ENCODE measurements at places on chromosomes 3 and 15.

DNA sequence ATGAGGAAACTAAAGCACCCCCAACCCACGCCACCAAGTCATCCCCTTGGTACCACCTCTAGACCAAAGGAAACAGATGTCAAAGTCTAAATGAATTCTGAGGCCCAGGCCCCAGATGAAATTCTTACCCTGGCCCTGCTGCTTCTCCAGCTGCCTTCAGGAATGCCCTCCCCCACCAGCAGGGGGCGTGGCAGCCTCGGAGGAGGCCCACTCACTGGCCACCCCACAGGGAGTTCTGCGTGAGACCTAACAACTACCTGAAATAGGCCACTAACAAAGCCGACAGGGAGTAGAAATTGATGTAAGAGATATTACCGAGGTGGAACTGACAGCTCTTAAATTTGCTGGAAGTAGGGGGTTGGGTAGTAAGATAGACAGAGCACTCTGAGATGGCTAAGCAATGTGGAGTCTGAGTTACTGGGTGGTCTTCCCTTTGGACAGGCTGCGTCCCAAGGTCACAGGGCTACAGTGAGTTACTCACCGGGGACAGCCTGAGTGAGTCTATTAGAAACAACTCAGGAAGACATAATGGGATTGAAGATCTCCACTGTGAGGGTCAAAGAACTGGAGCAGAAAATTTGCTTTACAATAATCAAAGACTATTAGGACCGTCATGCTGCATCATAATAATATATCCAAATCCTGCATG, 240.7 kb downstream of the SHOX2 start:
- no peak for DNase-seq

DNA sequence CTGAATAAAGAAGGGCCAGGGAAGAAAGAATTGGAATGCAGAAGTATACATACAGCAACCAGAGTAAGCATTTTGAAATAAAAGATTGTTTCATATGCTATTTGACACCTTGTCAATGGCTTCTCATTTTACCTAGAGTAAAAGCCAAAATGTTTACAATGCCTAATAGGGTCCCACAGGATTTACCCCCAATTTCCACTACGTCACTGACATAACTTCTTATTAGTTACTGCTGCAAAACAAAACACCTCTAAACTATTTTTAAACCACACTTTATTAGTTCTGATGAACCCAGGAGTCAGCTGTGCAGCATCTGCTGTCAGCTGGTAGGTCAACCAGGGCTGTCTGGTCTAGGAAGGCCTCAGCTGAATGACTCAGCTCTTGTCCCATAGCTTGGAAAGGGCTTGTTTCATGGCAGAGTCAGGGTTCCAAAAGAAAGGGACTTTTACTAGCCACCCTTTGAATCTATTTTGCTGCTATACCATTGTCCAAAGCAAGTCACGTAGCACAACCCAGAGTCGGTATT, 945.1 kb downstream of the EPHA3 start:
- no peak for DNase-seq

DNA sequence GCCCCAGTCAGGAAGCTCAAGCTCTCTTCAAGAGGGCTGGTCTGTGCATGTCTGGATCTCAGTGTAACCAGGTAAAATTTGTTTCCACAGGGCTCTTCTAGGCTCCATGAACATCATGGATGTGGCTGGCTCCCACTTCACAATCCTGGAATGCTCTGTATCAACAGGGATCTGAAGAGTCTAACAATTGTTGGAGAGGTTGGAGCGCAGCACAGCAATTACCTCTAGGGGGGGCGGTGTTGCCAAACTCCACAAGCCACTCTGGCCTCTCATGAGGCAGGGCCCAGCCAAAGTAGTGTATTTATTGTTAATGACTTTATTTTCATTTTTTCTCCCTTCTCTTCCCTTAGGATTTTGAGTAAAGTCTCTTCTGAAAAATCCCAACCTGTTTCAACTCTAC, 6.1 kb upstream of the EIF2B5 start:
- no peak for DNase-seq

GRCh38 chr3:51373658-51374421, 11.3 kb upstream of the MANF start:
- DNase-seq, result no peak

- DNase-seq, result no peak
Observed at GRCh38 chr15:94346282-94346681, 114.9 kb downstream of the MCTP2 start.

DNA sequence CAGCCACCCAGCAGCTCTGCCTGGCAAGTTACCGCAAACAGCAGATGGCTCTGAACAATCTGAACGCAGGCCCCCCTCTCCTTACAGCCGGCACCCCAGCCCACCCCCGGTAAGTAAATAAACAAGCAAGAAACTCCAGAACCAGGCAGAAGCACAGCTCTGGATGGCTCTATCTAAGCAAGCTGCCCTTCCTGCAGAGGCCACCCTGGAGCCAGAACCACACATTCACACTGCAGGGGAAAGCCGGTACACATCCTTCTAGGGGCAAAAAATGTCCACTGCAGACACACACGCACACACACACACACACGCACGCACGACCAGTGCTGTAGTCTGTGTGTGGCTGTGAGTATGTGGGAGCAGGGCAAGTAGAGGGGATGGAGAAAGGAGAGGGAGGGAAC, 63.9 kb downstream of the ADCY5 start:
- no peak for DNase-seq

DNA sequence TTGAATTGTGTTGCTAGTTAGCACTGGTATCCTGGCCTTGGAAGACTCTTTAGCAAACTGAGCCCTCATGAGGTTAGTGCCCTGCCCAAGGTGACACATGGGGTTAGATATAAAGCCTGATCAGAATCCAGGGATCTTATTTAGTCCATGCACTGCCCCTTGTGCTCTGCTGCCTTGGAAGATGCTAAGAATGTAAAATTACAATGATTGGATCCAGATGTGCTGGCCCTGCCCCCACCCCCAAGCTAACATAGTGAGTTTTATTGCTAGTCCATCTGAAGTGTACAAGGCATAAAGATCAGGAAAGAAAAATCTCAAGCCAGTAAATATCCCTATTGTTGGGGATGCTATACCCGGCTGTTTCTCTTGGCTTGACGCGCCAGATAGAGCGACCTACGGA, 248.1 kb upstream of the C2CD4B start:
- no peak for DNase-seq

DNA sequence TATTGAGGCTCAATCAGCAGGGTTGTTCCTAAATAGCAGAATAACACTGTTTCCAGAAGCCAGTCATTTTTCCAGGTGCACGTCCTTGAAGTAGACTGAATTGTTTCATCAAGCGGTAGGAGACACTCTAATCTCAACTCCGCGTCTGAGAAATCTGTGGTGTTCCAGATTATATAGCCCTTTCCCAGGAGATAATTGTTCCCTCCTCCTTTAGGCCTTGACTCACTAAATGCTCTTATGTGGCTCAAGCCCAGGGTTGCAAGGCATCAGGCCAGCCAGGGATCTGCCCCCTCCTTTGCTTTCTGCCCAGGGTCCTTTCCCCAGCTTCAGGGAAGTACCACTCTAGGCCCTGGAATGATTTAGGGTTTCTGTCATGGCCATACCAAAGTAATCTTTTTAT, 5.7 kb upstream of the HLTF start:
- DNase-seq, result no peak

DNA sequence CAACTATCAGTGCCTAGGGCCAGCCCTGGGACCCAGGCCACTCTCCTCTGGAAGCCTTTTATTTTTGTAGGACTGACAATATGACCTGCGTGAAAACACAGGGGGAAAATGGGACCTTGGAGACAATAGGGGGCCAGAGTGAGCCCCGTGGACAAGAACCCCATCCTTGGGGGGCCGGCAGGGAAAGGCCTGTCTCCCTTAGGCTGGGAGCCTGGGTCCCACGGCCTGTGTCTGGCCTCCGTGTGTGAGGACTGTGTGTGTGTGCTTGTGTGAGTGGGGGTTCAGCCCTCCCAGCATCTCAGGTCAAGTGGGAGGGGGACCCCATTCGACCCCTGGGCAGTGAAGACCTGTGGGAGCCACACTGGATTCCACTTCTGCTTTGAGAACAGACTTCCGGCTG, 53.3 kb downstream of the EXOG start:
- DNase-seq, result no peak

DNA sequence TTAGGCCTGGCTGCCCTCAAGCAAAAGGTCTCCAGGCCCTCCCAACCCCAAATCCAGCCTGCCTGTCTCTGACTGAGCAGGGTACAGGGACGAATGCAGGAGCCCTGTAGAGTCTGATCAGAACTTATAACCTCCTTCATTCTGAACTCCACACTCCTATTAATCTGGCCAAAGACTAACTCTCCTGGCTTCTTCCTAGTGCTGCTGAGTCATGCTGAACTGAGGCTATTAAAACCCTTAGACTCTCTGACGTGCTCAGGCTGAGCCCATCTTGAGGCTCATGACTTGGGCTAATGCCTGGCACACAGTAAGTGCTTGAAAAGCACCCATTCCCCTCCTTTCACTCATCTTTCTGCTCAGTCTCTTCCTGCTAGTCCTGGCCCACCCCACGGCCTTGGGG, 81.9 kb downstream of the NUP210 start:
- no peak for DNase-seq

DNA sequence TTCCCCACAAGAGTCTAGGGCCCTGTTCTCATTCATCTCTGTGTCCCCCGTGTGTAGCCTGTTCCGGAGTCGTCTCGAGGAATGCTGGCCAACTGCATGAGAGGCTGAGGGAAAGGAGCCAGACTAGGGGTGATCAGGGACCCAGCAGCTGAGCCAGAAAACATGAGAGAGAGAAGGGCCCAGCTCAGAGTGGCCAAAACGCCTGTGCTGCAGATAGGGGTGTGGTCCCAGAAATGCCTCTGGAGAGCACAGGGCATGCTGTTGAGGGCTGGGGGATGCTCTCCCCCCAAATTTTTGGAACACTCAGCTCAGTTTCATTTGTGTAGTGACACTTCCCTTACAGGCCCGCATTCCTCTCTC, 14.1 kb downstream of the CYP1A2 start:
- no peak for DNase-seq

GRCh38 chr15:98272625-98273024, 312.1 kb downstream of the ARRDC4 start:
- DNase-seq, result no peak

DNA sequence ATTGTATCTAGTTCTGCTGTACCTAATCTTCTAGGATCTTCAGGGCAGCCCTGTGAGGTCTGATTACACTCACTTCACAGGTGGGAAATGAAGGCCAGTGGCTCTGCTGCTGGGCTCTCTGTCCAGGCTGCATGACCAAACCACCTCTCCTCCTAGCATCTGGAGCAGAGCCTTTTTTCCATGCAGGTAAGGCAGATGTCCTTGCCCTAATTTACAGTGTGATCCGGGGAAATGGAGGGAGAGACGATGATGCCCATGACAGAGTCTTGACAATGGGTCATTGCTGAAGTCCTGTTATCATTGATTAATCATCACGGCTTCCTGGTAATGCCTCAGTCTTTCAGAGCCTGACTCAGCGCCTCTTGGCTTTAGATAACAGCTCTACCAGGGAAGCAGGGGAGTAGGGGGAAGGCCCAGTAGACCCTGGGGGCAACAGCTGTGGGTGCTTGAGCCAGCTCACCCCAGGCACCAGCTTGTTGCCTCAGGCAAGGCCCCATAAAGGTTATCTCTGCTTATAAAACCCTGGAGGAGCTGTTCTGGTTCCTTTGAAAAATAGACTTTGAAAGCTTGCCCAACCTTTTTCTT, 153.4 kb downstream of the GABRG3 start:
- DNase-seq, result no peak

DNA sequence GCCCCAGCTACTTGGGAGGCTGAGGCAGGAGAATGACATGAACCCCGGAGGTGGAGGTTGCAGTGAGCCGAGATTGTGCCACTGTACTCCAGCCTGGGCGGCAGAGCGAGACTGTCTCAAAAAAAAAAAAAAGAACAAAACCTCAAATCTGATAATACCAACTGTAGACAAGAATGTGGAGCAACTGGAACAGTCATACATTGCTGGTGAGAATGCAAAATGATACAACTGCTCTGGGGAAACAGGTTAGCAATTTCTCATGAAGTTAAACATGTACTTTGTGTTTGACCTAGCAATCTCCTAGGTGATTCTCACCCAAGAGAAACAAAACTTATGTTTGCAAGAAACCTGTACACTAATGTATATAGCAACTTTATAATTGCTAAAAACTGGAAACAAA, 4.4 kb upstream of the VHL start:
- no peak for DNase-seq

DNA sequence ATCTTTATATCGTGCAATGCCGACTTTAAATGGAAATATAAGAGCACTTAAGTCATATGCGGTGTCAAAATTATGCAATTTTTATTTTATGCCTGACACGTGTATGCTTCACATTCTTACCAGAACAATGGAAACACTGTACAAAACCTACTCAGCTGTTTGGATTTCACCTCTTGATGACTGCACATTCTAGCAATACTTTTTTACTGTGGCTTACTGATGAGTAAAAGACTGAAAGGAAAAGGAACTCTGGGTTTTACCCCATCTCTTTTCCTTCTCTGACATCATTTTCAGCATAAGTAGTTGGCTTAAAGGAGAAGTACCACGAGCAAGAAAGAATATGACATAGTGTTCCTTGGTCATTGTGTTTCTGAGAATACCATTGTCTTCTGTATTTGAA, 142.8 kb downstream of the POLR2M start:
- no peak for DNase-seq

GRCh38 chr3:3013317-3014052, 96.7 kb downstream of the IL5RA start:
- DNase-seq, result no peak

DNA sequence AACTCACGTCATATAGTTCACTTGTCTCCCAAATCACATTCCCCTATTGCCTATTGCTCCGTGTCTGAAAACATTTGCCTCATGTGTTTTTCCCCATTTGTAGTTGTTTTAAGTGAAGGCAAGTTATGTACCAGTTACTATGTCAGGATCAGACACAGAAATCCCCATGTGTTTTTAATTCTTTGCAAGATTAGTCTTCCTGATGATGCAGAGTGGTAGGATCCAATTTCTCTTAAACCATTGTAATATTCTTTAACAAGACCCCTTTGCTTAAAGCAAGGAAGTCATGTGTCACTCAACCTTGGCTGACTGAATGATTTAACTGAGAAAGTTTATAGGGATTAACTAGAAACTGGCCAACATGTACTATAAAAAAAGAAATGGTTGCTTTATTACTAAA, 164.4 kb downstream of the OPA1 start:
- no peak for DNase-seq

- DNase-seq, result no peak
Observed at GRCh38 chr15:85581495-85581894, 201.1 kb downstream of the AKAP13 start.

DNA sequence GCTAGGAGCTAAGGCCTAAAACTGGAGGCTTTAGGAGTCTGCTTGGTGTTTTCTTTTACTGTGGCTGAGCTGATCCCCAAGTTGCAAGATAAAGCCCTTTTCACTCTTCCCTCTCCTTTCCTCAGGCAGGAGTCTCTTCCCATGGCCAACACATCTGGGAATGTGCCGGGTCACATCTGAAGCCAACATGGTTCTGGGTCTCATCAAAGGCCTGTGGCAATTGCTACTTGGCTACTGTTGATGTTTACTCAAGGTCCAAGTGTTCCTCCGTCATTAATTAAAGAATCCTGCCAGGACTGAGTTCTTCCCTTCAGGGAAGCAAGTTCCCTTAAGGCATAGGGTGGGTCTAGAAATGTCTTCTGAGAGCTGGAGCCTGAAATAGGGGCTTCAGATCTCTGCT, 230.2 kb downstream of the GBE1 start:
- DNase-seq, result no peak

- DNase-seq, result no peak
Observed at GRCh38 chr3:70726096-70726938, 413.9 kb upstream of the MDFIC2 start.

Data from NCI-H2029 treated with DMSO at 0.1 percent for 48 hours (cell line).